ENCODE measurements at places on chromosomes 2 and 18.

DNA sequence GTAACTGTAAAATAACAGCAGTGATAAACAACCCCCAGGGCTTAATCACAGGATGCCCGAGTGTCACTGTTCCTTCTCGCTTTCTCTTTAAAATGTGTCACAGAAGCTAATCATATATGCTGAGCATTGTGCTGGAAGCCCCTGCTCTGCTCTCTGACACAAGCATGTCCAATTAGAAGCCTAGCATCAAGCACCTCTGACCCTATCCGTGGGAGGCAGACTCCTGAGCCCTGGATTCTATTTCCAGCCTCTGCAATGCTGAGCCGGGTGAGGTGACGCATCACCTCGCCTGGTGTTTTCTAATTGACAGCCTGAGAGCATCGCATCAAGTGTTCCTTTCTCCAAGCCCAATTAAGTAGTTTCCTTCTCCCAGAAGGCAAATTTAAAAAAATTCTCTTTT is 19.7 kb upstream of the SCG2 start:
- peak; percentile 4 for DNase-seq

DNA sequence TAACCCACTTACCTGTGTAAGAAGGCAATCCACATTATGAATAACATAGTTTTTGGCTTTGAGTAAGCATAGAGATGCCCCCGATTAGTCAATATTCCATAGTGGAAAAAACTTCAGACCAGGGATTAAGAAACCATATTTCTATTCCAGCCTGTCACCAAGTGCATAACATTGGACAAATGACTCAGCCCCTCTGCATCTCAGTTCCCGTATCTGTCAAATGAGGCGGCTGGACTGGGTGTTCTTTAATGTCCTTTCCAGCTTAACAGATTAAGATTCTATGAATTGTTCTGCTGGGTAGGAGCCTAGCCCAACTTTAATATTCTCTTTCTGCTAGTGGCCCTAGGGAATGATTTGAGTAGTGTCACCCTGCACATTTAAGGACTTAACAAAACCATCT is 11.8 kb upstream of the FTCDNL1 start:
- DNase-seq = no peak

DNA sequence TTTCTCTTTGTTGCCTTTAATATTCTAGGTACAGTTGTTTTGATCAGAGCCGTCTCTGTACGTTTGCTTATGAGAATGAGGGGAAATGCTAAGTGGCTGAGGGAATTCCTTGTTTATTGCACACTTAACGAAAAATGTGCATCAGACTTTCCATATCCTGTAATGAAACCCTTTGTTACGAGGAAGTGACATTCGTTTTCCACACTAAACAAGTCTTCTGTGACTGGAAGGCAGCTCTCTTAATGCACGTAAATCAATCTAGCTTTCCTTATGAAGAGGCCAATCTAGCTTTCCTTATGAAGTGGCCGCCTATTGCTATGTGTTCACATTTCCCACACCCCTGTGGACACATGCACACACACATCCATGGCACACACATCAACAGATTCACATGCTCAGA is 186.2 kb downstream of the SNTG2 start:
- no peak for DNase-seq

- DNase-seq = no peak
Observed at GRCh38 chr2:239777219-239777618, 247.9 kb downstream of the NDUFA10 start.

DNA sequence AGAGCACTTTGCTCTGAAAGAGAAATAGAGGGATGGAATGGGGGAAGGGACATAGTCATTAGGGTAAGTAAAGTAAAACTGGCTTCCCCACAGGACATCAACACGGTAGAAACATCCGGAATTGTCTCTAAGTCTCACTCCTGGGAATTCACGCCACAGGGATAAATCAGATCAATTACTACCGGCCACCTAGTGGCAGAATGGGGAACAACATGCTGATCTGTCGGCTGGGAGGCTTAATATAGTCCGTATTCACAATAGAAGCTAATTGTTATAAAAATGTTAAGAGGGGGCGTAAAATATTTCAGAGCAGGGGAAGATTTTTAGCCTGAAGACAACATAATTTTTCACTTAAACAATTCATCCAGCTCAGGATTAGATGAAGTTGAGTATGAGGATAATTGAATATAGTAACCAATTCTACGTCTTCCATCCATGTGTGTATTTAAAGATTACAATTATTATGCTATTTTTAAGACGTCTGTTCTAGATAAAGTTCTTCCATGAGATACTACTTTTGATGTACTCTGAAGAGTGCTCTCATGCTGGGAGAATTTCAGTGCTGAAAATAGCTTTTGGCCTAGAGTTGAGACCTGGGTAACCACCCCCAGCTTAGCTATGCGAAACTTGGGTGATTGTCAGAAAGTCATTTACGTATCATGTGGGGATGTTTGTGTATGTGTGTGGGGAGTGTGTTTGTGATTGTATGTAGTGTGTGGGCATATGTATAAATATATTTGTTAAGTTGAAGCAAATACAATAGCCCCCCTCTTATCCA is 65.7 kb downstream of the LRRTM1 start:
- DNase-seq = no peak

All from nucleus accumbens (tissue), 56 donors.